Hematopoietic multipotent progenitor cell (in vitro differentiated cells): ENCODE measurements at places on chromosomes 1 and 21.

DNA sequence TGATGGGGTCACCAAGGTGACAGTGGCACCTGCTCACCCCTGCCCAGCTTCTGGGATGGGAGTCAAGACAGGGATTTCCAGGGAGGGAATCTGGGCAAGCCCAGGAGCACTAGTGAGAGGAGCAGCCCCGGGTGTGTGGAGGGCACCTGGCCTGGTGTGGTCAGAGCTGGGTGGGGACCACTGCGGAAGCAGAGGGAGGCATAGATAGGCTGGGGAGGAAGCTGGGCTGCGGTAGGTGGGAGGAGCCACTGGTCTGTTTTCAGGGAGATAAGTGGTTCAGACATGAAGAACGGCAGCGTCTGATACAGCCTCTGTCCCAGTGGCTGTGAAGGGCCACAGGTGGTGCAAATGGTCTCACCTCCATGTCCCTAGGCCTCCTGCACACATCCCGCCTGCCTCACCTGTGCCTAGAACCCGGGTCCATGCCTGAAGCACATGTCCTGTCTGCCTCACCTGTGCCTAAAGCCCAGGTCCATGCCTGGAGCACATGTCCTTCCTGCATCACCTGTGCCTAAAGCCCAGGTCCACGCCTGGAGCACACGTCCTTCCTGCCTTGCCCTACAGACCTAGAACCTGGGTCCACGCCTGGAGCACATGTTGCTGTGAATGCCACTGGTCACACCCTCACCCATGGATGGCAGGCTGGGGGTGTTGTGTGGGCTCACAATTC lies 325.9 kb upstream of the AJAP1 start:
- peak; percentile 72 for DNase-seq

GRCh38 chr1:202029171-202029665 lies 18.8 kb downstream of the ELF3 start:
- no peak for DNase-seq

GRCh38 chr1:7583291-7584096 lies 187.6 kb upstream of the VAMP3 start:
- DNase-seq: no peak

DNA sequence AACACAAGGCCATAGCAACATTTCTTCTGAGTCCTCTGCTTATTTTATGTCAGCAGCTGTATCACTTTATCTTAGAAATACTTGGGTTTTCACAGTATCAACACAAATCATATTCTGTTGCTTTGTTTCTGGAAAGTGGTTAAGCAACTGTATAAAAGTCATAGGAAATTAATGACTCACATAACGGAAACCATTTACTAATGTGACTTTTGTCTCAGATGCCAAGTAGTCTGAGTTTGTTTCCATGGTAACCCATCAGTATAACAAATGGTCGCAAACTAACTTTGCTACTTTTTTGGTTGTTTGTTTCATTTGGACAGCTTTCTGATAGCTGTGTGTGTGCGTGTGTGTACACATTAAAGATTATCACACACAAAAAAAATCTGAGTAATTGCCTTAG lies 31.1 kb downstream of the EEIG2 start:
- DNase-seq: peak; percentile 95

DNA sequence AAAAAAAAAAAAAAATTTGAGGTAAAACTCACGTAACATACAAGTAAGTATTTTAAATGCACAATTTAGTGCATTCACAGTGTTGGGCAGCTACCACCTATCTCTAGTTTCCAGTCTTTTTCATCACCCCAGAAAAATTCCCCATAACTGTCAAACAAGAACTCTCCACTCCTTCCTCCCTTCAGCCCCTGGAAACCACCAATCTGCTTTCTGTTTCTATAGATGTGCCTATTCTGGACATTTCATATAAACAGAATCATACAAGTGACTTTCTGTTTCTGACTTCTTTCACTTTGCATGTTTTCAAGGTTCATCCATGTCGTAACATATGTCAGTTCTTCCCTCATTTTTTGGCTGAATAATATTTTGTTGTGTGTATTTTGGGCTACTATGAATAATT lies 24.9 kb upstream of the ETS2 start:
- peak; percentile 77 for DNase-seq

- DNase-seq: no peak
Measured at GRCh38 chr1:21129407-21129806, 47.3 kb downstream of the EIF4G3 start.

DNA sequence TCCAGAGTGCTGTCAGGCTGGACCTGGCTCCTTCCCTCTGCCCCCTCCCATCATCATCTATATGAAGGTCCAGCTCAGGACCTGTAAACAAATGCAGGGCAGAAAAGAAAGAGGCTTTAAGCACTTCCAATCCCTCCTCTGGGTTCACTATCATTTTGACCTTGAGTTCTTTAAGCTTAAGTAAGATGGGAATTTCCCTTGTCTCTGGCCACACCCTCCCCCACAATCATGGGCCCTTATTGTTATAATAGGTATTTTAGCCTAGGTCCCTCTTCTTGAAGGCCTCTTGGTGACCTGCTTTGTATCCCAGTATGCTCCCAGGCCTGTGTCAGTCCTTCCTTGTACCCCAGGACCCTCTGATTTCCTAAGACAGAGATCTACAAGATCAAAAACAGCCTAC lies 45.1 kb upstream of the EPS15 start:
- no peak for DNase-seq

GRCh38 chr1:2248854-2249558 lies 20.9 kb downstream of the SKI start:
- DNase-seq: no peak

DNA sequence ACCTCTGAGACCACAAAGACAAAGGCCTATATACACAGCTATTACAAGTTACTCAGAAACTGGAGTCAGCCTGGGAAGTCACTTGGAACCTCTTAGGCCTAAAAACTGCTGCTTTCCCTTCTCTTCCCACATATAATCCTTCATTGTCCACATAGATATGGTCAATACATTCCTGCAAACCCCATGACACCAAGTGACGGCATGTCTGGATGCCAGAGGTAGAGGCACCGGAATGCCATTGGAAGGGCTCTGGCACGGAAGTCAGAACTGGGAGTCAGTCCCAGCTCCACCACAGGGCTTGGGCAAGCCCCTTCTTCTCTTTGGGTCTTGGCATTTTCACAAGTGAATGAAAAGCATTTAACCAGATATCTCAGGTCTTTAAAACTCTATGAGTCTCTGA lies 204.7 kb downstream of the MATN1 start:
- DNase-seq: no peak

GRCh38 chr1:38003261-38004250 lies 1.8 kb downstream of the FHL3 start:
- DNase-seq: no peak
